Heart left ventricle (tissue), 16 donors: ENCODE measurements at places on chromosomes 12 and 14. TPM values are rescaled to one million over a fixed set of nuclear protein-coding genes. Genes with fewer than 3 reads are reported as not detected.
A peak's percentile ranks its signal among the peaks of the same experiment; 100 is the strongest.

GRCh38 chr12:92814584-92814983 lies 111.8 kb downstream of the PLEKHG7 start:
- no peak for DNase-seq

PLCZ1 gene
- total RNA-seq, result not detected

DLGAP5 gene
- 0.79 TPM for total RNA-seq

GTF2H3 gene
- 21.9 TPM for total RNA-seq

DNA sequence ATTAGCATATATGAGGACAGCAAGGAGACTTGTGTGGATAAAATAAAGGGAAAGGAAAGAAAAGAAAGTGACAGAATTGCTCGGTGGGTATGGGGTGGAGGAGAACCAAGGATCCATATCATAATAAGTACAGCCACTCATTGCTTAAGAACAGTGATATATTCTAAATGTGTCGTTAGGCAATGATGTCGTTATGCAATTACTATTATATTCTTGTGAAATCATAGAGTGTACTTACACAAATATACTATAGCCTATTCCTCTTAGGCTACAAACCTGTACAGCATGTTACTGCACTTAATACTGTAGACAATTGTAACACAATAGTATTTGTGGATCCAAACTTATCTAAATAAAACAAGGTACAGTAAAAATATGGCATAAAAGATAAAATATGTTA lies 271.1 kb downstream of the CCER1 start:
- DNase-seq, result no peak

DNA sequence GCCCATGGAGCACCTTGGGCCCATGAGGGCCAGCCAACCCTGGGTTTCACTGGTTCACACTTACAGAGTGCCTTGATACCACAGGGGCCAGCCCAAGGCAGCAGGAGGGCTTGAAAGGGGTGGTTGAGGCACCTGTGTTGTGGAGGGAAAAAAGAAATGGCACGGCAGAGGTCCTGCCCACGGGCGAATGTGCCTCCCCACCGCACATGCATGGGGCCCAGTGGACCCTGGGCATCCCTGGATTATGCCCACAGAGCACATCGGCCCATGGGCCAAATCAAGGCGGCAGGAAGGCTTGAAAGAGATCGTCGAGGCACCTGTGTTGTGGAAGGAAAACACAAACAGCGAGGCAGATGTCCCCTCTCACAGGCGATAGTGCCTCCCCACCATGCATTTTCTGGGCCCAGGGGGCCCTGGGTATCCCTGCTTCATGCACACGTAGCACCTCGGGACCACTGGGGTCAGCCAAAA lies 378.1 kb downstream of the ALG10 start:
- peak; percentile 8 for DNase-seq

GRCh38 chr14:43914041-43914693 lies 592.9 kb downstream of the FSCB start:
- peak; percentile 52 for DNase-seq

DNA sequence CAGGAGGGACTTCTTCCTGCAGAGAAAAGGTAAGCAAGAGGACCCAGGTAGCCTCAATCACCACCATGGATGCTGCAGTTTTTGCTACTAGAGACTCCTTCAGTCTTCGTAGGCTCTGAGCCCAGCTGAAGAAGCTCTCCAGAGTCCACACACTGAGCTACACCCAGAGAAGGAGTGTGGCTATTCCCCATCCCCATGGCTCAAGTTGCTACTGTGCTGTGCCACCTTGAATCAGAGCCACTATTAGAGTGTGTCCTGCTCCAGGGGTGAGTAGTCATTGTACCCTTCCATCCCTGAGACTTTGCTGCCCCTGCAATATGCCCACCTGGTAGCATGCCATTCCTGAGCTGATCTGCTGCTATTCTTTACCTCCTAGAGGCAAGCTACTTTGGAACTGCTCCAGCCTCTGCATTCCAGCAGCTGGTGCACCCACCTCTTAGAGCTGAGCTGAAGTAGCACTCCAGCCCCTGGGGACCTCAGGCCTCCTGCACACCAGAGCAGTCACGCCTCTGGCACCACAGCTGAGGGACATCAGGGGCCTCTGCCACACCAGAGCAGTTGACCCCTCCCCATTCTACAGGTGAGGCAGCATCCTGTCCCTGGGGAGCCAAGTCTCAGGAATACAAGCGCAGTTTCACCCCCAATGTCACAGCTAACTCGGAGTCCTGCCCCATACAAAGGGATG lies 213.0 kb downstream of the TRHDE start:
- DNase-seq, result no peak

DNA sequence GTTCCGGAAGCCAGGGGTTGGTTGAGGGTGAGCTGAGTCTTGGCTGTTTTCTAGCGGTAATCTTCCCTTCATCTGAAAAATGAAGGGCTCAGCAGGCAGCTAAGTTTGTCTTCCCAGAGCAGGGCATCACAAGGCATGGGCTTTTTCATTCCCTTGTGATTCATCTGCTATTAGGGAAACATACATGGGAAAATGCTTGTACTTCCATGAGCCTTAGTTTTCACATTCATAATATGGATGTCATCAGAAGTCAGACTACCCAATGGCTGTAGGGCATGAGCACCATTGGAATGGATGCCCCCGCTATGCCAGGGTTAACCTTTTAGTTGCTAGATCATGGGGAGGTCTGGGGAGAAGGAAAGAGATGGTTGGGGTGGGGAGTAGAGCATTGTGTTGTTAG lies 18.7 kb downstream of the HELB start:
- DNase-seq, result no peak

NANOG gene
- total RNA-seq, result not detected

GRCh38 chr14:99684410-99684934 lies 374 bp downstream of the CYP46A1 start:
- no peak for DNase-seq

PMCH gene
- total RNA-seq, result not detected

ABCD4 gene
- 22.3 TPM for total RNA-seq

GRCh38 chr12:131774576-131775391 lies 53.4 kb upstream of the MMP17 start:
- no peak for DNase-seq

DNA sequence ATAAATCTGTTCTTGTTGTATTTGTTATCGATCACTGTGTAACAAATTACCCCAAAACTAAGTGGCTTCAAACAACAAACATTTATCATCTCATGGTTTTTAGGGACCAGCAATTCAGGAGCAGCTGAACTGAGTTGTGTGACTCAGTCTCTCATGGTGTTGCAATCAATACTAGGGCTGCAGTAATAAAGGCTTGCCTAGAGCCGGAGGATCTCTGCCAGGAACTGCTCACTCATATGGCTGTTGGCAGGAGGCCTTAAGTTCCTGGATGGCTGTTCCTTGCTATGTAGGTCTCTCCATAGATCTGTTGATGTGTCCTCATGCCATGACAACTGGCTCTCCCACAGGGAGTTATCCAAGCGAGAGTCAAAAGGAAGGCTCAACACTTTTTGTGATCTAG lies 3.8 kb upstream of the PSMC6 start:
- no peak for DNase-seq

DNA sequence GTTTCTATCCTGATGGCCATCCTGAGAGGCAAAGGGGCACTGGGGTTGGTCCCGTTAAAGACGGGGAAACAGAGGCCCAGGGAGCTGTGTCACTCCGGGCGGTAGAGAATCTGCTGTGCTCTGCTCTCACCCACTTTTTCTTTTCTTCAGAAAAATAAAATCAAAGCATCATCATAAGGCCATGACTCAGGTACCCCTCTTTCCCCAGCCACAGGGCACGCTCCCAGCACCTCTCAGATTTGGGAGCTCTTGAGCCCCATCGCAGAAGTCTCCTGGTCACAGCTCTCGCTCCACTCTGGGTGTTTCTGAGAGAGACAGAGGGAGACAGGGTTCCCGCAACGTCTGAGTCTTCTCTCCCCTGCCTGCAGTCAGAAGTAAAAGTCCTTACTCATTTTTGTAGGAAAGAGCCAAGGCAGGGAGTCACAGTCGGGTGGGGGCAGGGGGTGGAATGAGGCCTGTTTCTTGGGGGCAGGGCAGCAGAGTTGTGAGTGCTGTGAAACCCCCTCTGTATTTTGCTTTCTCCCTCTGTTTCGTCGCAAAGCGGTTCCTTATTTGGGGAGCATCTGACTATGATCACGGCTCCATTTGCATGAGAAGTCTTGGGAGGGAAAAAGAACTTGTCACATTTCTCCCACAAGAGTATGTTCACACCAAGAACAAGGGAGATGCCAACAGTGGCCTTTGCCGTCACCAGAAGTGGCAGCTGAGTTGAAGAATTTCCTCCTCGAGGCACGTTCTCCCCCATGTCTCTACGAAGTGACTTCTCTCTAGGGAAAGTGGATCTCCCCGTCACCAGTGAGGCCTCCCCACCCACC lies 139.0 kb downstream of the BCL11B start:
- DNase-seq, result no peak
